ENCODE measurements at places on chromosomes 7 and 10.

- DNase-seq = no peak
Observed at GRCh38 chr7:95027234-95027872, 120.0 kb downstream of the PPP1R9A start.

DNA sequence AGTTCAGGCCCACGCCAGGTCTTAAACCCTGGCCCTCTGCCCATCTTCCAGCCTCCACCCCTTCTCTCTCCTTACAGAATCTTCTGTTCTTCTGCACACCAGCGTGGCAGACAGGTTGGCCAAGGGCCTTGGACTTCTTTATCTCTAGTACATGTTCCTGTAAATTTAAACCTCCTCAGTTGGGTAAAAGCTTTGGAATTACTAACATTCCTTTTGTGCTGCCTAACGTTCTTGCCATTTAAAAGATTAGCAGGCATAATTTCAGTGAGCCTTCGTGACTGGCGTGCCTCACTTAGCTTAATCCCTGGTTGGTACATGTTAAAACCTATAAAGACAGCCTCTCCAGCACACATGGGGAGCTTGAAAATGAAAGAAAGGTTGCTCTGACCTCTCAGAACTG lies 192.2 kb downstream of the CUX1 start:
- no peak for DNase-seq

GRCh38 chr7:42151309-42151708 lies 85.7 kb downstream of the GLI3 start:
- DNase-seq = no peak

GRCh38 chr7:1508277-1508758 lies 4.1 kb upstream of the INTS1 start:
- no peak for DNase-seq

DNA sequence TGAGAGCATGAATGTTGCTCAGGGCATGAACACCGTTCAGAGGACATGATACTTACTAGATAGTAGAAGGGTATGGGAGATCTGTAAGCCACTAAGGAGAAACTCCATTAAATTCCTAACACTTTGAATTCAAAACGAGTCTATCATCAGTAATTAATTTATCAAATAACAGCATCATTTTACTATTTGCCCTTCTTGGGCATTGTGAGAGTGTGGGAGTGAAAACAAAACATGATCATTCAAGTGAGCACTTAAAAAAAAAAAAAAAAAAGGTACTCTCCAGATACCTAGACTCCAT lies 20.5 kb upstream of the ASB15 start:
- no peak for DNase-seq

DNA sequence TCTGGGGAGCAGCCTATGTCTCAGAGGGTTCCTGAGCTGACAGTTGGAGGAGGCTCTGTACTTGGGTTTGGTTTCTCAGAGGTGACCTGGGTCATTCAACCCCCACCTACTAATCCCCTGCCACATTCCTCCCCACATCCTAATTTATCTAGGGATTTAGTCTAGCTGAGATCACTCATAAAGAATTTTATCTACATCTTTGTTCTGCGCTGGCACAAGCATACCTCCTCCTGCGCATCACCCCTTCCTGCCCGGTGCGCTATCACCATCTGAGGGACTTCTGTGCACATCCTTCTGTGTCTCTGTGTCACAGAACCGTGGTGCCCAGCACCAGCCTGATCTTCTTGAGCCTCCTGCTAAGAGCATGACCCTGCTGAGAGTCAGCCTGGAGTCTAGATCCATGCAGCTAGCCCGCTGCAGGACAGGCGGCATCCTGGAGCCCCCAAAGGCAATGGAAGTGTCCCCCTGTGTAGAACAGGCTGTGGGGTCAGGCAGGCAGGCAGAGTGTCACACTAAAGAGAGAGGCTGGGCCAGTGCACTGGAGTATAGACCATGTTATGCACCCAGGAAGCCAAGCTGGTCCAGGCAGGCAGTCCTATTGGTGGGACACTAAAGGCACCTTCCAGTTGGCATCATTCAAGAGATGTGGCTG lies 63.6 kb downstream of the ARHGAP22 start:
- DNase-seq = no peak

DNA sequence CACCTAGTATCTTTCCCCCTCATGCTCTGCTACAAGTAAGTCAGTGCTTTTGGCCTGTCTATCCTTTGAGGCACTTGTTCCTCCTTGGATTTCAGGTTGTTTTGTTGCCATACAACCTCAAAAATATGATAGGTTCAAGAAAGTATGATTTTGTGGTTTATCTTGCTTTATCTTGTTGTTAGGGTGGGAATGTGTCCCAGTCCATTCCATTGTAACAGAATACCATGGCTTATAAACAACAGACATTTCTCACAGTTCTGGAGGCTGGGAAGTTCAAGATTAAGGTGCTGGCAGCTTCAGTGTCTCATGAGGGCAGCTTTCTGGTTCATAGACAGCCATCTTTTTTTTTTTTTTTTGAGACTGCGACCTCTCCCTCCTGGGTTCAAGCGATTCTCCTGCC lies 72.1 kb downstream of the TMEM270 start:
- no peak for DNase-seq

- DNase-seq = no peak
Observed at GRCh38 chr7:89123871-89124270, 328.3 kb upstream of the TEX47 start.

- no peak for DNase-seq
Observed at GRCh38 chr7:35869810-35870209, 69.0 kb downstream of the SEPTIN7 start.
